Heart left ventricle (tissue), 16 donors: ENCODE measurements at places on chromosomes 3 and 15. TPM values are rescaled to one million over a fixed set of nuclear protein-coding genes. Genes with fewer than 3 reads are reported as not detected.

DNA sequence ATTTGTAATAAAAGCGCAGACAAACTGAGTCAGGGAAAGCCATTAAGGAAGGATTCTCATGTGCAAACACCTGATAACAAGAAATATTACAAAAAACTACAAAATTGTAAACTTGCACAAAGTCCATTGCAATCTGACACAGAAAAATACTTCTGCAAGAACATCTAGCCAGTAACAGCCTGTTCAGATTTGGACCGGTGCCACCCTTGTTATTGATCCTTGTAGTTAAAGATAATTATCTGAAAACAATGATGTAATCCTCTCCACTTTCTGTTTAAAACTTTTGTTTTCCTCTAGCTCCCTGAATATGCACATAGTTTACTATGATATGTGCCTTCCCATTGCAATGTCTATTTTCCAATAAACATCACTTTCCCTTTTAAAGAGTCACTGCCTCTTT, 1090.2 kb downstream of the PLOD2 start:
- no peaks in the 10 kb centered on the region for H3K4me1 ChIP-seq
- no peak for DNase-seq
- no peak overlapping the region for H3K4me3 ChIP-seq

APOD gene
- total RNA-seq = 167 TPM

- no peaks in the 10 kb centered on the region for H3K4me1 ChIP-seq
- H3K27me3 ChIP-seq = no peaks in the 10 kb centered on the region
- no peaks in the 10 kb centered on the region for H3K36me3 ChIP-seq
- no peak for DNase-seq
These were observed 37.3 kb downstream of the EHHADH start for GRCh38 chr3:185216607-185216958.

DNA sequence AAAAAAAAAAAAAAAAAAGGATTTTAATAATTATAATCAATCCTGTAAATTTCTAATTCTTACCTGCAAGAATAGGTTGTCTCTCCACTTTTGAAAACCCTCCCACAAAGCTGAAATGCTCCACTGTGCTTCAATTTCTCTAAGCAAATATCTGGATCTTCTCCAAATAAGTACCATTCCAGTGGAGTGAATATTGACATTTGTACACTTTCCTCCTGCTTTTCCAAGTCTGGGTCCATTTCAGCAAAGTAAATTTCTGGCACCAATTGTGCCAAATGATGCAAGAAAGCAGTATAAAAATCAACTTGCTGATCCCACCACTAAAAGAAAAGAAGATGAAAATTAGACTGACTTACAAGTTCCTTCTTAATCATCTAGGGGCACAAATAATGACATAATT, 19.9 kb downstream of the UBR1 start:
- peaks cover 59% of the 10 kb centered on the region for H3K36me3 ChIP-seq
- no peak overlapping the region for H3K27ac ChIP-seq
- no peak for DNase-seq
- H3K4me1 ChIP-seq = no peaks in the 10 kb centered on the region

CCR1 gene
- total RNA-seq = 3.2 TPM

GRCh38 chr3:77514766-77515165, 474.9 kb downstream of the ROBO2 start:
- H3K27me3 ChIP-seq = no peaks in the 10 kb centered on the region
- H3K4me1 ChIP-seq = no peaks in the 10 kb centered on the region
- DNase-seq = no peak
- no peak overlapping the region for H3K4me3 ChIP-seq
- H3K36me3 ChIP-seq = no peaks in the 10 kb centered on the region
- no peak overlapping the region for H3K27ac ChIP-seq

RASSF1 gene
- total RNA-seq = 7.9 TPM

DNA sequence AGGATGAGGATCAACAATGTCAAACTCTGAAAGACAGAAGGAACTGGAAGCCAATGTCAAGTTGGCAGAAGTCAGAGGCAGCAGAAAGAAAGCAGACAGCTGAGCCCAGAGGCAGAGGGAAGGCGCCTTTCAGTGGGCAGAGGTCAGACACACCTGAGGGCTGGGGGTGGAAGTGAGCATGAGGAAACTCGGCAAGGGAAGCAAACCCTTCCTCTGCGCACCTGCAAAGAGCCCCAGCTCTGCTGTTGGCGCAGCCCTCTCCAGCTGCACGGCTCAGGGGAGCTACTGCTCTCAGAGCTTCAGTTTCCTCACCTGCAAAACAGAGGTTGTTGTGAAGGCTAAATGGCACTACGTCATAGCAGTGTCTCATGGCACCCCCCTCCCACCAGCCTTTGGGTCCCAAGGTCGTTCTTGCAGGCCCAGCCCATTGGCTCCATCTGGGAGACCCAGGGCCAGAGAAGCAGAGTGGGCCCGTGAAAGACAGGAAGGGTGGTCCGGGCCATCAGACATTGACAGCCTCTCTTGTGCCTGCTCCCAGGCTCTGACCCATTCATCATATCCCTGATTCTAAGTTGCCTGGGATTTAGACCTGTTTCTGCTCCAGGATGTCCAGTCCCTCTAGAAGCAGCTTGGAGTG, 53.3 kb upstream of the SLC6A11 start:
- no peak for DNase-seq
- H3K27ac ChIP-seq = no peak overlapping the region
- H3K36me3 ChIP-seq = no peaks in the 10 kb centered on the region
- H3K27me3 ChIP-seq = peaks cover 44% of the 10 kb centered on the region
- no peaks in the 10 kb centered on the region for H3K4me1 ChIP-seq
